ENCODE measurements at places on chromosomes 2 and 18.

DNA sequence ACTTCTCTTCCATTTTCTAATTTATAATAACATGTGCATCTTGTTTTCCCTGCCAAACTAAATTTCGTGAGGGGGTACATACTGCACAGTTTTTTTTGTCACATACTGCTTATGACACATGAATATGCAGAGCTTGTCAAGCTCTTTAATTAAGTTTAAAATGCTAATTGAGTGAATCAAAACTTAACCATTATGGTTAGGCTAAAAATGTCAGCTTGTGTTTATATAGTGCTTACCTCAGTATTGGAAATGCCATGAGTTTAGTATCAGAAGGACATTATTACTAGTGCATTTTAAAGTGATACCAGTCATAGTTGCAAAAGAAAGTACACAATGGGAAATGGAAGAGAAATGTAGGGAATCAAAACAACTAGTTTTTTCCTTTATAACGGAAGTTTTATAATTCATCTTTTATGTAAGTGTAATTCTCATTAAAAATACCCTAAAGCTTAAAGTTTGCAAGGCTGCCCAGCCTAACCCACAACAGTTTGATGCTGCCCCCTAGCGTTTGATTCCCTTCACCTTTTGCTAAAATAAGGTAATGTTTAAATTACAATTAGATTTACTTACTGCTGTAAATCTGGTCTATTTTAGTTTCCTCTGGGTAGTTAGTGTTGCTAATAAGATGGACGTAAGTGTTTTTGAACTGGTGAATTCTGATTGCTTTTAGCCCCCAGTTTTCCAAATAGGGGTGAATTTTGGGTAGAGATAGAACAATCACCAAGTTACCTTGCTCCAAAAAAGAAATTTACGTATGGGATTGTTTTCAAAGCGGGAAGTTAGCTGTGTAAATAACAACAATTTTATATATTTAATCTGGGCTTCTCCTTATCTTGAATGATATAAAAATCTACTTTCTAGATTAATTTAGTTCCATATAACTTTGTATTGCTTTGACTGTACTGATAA, 3.2 kb downstream of the SLC39A10 start:
- DNase-seq: peak; percentile 80

DNA sequence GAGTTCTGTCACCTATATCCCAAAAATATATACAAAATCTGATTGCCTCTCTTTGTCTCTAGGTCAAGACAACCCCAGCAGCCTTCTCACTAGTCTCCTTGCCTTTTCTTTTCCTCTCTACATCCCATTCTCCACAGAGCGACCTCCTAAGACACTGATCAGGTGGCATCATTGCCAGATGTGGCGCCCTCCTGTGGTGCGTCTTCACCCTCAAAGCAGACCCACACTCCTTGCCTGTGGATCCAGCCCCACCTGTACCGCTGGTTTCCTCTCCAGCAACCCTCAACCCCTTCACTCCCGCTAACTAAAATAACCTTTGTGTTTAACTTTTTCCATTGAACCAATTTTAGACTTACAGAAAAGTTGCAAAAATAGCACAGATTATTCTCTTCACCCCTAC, 273.3 kb downstream of the GLI2 start:
- no peak for DNase-seq

GRCh38 chr2:43846140-43846793, 7.5 kb downstream of the ABCG8 start:
- no peak for DNase-seq

DNA sequence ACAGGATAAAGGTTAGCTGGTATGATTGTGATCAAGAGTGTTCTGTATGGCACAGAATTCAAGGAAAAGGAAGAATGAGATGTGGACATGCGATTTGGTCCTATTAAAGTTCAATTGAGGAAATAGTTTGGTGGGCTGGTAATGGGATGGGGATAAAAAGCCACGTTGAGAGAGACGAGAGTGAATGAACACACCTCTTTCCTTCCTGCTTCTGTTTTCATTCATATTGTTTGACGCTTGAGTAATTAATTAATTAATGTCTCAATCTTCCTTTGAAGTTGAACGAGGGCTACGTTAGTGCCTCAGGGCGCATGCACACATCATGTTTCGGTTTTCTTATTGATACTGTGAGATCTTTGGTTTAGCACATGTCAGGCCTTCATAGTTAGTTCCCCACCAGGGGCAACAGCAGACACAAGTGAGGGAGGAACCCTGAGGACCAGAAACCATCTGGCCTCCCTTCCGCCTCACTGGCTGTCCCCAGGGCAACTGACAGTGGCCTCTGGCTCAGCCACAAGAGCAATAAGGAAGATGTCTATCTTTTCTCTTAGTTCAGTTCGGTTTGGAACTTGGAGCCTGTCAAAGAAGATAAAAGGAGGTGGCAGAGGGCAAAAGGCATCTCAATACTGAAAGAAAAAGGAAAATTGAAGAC, 116.0 kb downstream of the LIPG start:
- DNase-seq: no peak

- DNase-seq: no peak
Observed at GRCh38 chr2:210252699-210253606, 27.7 kb upstream of the ACADL start.

DNA sequence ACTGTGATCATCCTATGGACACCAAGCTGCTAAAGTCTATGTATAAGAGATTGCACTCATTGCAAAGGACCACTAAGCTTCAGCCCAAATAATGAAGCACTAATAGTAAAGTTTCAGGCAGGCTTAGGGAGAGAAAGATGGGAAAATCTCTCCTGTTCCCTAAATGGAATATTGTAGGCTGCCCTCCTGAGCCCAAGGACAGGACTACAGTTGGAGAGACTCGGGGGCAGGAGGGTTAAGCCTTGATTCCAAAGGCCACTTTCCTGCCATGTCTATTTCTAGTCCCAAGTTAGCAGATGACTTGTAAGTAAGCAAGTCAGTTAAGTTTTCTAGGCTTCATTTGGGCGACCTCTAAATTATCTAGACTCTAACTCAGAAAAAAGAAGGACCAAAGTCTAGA, 9.0 kb downstream of the TMEM247 start:
- no peak for DNase-seq

DNA sequence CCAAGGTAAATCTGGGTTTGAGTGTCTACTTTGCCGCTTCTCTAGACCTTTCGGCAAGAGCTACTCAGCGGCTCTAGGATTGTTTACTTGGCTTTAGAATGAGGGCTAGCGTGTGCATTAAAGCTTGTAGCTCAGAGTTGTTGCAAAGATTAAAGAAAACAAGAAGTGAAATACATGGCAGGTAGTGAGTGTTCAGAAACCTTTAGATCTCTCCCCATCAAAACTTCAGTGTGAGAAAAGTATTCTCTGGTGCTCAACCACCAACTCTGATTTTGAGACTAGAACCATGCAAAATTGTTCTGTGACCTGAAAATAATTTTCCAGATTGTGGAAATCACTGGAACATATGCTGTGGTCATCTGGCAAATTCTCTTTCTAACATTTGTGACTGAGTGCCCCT, 512.0 kb downstream of the CMPK2 start:
- no peak for DNase-seq

- no peak for DNase-seq
Observed at GRCh38 chr2:109208071-109208950, 79.3 kb downstream of the SH3RF3 start.

DNA sequence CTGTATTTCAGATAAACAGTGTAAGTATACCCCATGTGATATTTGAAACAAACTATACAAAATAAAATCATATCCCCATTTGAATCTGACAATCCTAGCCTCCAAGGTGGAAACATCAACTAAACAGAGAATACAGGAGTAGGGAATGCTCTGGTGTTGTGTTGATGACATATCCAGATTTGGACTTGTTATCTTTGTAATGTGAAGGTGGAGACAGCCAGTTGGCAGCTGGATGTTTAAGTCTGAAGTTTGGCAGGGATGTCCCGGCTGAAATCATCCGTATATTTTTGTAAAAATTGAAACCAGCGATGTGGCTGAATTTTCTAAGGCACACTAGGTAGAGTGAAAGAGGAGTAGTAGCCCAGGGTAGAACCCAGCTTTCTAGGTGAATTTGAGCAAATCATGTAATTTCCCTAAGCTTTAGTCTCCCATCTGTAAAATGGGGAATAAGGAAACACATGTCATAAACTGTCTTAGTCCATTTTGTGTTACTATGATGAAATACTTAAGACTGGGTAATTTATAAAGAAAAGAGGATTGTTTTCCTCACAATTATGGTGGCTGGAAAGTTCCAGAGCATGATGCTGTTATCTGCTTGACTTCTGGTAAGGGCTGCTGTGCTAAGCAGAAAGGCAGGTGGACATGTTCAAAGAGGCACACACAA, 246.6 kb upstream of the APCDD1 start:
- no peak for DNase-seq

GRCh38 chr2:52345082-52345481, 1313.2 kb upstream of the NRXN1 start:
- DNase-seq: no peak

DNA sequence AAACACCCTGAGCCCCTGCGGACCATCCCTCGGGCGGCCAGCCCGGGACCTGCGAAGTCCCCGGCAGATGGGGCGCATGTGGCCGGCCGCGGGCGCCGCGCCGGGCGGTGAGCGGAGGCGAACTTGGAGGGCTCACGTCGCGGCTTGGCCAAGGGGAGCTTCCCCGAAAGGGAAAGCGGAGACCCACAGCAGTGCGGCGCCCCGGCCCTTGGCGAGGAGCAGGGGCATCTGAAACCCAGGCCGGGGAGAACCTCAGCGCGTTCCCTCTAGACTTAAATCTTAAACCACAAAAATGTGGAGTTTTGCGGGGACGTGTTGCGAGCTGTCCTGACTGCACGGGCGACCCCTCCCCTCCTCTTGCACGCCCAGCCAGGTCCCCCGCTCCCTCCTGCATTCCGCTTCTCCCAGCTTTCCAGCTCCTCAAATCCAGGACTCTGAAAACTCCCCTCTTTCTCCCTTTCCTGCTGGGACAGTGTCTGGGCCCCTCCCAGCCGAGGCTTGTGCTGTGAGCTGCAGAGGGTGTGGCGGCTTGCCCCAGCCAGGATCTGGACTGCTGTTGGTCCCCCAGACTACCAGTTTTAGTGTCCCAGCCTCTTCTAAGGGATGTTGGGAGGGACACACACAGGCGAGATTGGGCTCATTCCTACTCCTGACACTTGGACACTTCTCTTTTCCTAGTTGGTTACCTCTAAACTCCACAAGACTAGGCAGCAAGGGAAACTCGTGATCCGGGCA, 1.3 kb downstream of the FMNL2 start:
- DNase-seq: no peak

DNA sequence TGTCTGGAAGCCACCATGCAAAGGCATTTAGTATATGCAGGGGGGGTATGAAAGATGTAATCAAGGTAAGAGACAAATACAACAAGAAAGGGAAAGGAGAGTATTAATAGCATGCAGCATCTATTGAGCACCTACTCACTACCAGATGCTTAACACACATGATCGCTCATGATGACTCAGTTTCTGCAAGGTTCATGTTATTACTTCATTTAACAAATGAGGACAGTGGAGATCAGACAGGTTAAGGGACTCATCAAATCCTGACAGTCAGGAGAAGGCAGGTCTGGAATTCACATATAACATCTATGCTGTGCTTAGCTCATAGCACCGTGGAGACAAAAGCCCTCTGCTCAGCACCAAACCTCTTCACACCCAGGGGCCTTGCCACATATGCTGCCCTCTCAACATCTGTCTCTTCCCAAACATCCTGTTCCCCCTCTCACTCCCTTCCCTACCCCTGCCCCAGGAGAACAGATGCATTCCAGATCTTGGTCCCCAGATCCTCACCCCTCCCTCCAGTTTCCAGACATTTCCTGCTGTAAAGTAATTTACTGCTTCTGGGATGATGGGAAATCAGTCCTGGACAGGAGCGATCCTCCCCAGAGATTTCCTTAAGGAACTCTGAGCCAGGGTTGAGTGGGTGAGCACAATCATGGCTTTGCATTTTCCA, 155.3 kb downstream of the ANTXR1 start:
- no peak for DNase-seq

GRCh38 chr2:54589340-54590215, 133.5 kb downstream of the SPTBN1 start:
- DNase-seq: no peak

DNA sequence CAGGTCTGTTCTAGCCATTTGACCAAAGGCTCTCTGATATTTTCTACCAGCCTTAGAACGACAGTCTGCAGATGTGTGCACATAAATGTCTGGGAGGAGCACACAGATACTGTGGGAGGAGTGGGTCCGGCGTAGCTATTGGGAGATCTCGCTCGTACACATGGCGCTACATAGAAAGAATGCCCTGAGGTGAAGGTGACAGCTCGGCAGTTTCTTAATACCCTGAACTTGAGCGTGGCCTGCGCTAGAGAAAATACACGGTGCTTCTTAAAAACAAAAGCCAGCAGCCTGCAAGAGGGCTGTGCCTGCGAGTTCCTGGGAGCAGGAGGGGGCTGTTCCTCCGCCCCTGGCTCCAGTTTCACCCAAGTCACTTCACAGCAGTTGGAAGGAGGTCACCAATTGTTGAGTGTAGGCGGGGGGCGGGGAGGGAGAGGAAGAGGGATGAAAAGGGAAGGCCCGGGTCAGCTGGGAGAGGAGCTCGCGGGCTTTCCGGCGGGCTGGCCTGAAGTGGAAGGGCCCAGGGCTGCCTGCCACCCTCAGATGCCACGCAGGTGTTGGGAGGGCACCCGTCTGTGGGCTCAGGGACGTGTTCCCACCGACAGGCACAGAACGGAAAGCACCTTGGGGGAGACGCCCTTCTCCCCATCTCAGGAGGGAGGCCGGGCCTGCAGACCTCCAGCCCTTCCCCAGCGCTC, 124.7 kb upstream of the ZNF516 start:
- no peak for DNase-seq

DNA sequence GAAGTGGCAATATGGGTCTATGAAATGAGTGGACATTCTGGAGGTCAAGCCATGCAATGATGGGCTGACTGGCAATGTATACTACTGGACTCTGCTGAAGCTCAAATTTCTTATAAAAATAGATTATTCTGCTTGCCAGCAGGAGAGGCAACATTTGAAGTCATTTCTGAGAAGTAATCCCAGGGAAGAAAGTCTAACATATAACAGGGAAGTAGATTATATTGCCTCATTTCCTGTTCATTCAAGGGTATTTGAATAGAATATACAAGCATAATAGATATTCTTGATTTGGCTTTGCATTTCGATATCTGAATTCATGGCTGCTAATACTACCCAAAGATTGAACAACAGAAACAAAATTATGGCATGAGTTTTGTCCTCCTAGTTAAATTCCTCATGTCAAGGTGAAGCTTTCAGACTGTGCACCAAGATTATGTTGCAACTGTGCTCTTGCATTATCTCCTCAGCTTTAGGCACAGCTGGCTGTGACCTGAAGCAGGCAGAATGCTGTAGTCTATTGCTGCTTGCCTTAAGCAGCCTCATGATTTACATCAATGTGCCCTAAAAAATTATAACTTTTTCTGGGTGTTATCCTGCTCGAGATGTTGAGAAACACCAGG, 13.3 kb upstream of the TMX3 start:
- DNase-seq: no peak

DNA sequence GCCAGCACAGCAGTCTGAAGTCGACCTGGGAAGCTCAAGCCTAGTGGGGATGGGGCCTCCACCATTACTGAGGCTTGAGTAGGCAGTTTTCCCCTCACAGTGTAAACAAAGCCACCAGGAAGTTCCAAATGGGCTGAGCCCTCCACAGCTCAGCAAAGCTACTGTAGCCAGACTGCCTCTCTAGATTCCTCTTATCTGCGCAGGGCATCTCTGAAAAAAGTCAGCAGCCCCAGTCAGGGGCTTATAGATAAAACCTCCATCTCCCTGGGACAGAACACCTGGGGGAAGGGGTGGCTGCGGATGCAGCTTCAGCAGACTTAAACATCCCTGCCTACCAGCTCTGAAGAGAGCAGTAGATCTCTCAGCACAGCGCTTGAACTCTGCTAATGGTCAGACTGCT, 218.4 kb upstream of the VRK2 start:
- DNase-seq: no peak

Data from effector memory CD8-positive, alpha-beta T cell (primary cell).